CD4-positive, alpha-beta T cell treated with Interleukin-12 subunit alpha and Interleukin-12 subunit beta, for 1 hour (primary cell): ENCODE measurements at places on chromosomes 16 and 17.
A peak's percentile ranks its signal among the peaks of the same experiment; 100 is the strongest.

DNA sequence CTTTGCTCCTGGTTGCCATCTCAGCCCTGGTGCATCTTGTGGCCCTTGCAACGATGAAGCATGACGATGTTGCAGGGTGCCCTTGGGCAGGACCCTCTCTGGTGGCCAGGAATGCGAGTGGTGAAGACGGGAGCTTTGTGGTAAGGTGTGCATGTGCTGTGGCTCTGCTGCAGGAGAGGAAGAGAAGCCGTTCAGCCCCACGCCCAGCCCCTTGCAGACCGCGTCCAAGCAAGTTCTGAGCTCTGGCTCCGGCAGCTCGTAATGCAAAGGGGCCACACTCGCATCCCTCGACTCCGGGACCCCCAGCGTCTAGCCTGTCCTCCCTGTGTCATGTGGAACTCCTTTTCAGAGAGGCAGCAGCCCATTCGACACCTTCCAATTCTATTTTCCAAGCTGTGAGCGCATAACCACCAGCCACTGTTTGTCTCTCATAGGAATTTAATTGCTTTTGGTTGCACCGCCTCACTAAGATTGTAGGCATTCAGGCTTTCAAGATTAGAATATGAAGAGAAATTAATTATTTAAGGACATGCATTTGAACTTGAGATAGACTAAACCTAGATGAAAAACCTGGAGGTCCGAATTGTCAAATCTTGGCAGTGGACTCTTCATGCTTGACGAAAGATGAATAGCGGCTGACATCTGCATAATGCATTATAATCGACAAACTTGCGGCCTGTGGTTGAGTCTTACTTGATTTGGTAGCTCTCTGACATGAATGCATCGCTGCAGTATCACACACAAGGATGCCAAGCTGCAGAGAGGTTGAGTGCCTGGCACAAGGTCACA, 21.1 kb upstream of the KCNG4 start:
- no peak for DNase-seq

DNA sequence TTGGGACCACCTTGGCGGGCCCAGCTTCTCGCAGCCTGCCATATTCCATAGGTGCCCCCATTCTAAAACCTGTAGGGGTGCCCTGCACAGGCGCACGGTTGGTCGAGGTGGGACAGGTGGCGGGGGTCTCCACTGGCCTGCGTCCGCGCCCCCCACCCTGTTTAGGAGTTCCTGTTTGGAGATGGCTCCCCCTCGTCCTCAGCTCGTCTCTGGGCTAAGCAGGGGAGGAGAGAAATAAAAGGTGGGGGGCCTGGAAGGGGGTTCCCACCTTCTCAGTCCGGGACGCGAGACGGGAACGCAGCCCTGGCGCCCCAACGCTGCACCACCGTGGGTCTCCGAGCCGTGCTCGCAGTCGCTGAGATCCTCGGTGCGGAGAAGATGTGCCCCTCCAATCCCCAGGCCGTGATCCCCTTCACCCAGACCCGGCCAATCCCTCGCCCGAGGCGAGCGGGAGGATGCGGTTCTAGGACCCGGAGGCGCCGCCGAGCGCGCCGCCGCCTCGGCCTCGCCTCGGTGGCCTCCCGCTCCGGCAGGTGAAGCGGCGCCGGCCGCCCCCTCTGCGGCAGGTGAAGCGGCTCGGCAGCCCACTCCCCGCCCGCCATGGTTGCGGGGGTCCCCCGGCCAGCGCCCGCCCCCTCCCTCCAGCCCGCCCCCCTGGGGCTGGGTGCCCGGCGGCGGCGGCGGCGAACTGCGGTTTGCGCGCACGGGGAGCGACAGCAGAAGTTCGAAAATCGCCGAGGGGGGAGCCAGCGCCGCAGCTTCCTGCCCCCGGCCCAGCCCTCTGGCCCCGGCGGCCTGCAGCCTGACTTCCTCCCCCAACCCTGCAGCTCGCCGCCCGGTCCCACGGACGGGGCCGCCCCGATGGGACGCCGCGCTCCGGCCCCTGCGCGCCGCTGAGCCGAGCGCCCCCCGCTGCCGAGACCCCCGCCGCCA, at the start of gene FMNL1:
Gene FMNL1 (plus strand): TSS at position 805 of the 933 bp plus-strand sequence. CDS start 240 bp downstream, outside the sequence.
- peak; percentile 74 for DNase-seq

DNA sequence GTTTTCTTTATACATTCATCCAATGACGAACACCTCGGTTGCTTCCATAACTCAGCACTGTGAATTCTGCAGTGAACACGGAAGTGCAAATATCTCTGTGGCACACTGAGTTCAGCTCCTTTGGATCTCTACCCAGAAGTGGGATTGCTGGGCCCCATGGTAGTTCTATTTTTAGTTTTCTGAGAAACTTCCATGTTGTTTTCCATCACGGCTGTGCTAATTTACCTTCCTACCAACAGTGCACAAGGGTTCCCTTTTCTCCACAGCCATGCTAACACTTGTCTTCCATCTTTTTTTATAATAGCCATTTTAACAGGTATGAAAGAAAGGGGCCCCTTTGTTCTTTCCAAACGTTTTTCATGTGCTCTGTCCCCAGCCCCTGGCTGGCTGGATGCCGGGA, 30.2 kb upstream of the CBLN1 start:
- no peak for DNase-seq

DNA sequence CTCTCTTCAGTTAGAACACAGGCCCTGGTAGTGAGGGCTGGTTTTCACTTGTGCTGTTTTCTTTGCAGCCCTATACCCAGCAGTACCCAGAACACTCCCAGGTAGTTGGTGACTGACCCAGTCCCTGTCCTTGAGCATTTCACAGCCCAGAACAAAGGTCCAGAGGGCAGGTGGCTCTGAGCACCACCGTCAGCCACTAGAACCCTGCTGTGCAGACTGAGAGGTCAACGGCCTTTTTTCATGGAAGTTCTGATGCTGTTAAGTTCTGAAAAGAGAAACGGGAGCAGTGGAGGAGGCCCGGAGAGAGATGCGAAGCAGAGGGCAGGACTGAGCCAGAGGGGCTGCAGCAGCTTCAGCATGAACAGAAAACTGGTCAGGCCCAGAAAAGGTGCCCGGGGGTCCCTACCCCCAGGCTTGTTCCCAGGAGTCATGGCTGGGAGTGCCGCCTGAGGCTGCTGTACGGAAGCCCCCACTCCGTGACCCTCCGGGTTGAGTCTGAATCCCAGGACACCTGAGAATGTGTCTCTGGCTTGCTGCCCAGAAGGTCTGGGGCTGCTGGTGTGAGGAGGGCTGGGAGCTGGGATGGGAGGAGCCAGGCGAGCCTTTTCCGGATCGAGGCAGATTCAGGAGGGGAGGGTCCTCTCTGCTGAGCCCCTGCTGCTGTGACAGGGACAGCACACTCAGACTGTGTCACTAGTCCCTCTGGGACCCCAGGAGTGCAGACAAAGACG, 8.7 kb downstream of the ZNF276 start:
- no peak for DNase-seq

GRCh38 chr16:8481810-8482209, 108.5 kb downstream of the TMEM114 start:
- no peak for DNase-seq

- no peak for DNase-seq
These were observed 16.3 kb upstream of the RBFOX1 start for GRCh38 chr16:7316281-7316888.

- no peak for DNase-seq
These were observed 27.5 kb downstream of the CEP131 start for GRCh38 chr17:81194941-81195901.
